ENCODE measurements at places on chromosomes 4 and X. TPM values are rescaled to one million over a fixed set of nuclear protein-coding genes. Genes with fewer than 3 reads are reported as not detected.

DNA sequence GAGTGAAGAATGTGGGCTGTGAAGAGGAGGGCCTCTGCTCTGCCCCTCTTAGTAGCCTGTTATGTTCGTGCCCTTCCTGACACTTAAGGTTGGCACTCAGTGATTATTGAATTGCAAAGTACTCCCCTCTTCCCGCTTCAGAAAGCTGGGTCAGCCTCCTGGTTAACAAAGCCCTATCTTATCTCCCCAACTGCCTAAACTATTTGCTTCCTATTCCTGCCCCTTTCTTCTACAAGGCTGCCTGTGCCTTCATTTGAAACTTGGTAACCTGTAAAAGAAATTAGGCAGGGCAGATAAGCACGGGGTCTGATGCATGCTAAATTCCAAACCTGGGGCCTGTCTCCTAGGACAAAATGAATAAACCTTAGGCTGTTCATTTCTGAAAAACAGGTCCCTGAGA, 23.1 kb upstream of the TMEM150C start:
- DNase-seq, result no peak

GRCh38 chrX:129818123-129818522, 25.6 kb downstream of the ZDHHC9 start:
- no peak for DNase-seq

NEUROG2 gene
- total RNA-seq, result not detected

DNA sequence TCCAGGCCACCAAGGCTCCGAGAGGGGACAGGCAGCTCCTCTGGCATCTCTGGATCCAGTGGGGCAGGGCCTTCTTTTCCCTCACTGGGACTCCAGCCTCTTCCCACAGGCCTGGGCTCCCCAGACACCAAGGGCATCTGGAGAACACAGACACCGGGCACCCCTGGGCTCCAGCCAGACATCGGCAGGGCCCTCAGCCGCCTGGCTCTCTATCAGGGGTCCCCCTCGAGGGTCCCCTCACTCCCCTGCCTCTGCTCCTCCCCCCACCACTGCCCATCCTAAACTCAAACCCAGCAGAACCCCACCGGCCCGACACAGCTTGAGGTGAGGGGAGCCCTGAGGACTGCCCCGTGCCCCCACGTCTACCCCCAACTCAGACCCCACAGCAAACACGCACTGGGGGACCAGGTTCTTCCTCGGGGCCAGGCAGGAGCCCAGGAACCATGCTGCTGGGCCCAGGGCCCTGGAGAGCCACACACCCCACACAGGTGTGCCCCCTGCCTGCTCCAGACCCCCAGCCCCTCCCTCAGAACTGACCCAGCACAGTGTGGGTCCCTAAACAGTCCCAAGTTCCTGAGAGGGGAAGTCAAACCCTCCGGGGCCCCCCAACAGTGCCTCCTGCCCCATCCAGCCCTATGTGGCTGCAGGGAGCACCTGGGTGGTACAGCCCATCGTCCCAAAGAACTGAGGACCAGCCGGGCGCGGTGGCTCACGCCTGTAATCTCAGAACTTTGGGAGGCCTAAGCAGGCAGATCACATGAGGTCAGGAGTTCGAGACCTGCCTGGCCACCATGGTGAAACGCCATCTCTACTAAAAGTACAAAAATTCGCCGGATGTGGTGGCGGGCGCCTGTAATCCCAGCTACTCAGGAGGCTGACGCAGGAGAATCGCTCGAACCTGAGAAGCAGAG, 86.8 kb downstream of the FAM53A start:
- peak; percentile 1 for DNase-seq

BST1 gene
- total RNA-seq, result 5.7 TPM

DNA sequence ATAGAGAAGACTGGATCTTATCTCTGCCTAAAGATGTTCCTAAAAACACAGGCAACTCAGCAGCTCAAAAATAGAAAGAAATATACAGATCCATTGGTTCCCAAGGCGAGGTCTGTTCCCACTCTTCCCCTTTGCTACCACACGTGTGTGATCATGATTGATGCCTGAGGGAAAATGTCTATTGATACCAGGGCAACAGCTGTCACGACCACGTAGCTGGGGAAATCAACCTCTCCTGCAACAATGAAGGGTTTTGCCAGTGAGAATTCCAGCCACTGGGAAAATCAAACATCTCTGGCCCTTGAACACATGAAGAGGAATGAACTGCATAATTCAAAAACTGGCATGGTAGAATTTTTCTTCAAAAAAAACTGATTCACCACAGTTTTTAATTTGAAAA, 131.0 kb upstream of the MAP3K15 start:
- no peak for DNase-seq

DNA sequence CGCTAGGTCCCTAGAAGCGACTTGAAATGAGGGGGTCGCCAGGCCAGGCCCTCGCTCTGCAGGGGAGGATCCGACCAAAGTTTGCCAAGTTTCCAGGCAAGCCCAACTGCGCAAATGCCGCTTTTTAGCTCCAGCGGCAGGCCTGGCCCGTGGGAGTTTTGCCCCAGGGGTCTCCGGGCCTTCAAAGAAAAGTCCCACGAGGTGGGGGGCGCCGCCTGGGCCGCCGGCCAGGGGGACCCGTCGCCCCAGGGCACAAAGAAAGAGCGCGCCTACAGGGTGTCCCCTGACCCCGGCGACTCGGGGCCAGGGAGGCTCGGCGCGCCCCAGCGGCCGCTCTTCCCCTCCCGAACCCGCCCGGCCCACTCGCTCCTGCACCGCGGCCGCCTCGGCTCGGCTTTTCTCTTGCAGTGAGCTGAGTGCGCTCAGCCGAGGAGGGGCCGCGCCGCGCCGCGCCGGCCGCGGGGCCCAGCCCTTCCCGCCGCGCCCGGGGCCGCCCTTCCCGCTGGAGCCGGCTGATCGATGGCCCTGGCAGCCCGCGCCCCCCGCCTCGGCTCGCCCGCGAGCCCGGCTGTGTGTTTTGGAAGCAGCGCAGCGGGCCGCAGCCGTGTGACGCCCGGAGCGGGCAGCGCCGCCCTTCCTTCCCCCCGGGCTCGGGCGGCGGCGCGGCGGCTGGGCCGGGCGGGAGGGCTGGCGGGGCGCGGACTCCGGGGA, 754 bp upstream of the KLF3 start:
- peak; percentile 44 for DNase-seq

DNA sequence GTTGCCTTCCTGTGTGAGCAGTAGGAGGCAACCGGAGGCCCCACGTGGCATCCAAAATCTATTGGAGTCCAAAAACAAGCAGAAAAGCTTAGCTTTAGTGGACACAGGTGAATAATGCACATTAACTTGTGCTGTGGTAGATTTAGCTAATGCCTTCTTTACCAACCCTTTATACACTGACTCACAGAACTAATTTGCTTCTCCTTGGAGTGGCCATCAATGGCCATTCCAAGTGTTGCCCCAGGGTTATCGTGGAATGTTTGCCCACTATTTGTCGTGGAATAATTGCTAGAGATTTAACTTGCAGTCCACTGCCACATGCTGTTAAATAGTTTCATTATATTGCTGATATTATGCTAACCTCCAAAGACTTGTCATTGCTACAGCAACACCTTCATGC, 729.1 kb downstream of the STPG2 start:
- DNase-seq, result no peak

SRPX gene
- 44.8 TPM for total RNA-seq

KCTD8 gene
- 0.13 TPM for total RNA-seq

Data from heart right ventricle (tissue), 16 donors.